LNCaP clone FGC (cell line): ENCODE measurements at places on chromosomes 1 and 21.

DNA sequence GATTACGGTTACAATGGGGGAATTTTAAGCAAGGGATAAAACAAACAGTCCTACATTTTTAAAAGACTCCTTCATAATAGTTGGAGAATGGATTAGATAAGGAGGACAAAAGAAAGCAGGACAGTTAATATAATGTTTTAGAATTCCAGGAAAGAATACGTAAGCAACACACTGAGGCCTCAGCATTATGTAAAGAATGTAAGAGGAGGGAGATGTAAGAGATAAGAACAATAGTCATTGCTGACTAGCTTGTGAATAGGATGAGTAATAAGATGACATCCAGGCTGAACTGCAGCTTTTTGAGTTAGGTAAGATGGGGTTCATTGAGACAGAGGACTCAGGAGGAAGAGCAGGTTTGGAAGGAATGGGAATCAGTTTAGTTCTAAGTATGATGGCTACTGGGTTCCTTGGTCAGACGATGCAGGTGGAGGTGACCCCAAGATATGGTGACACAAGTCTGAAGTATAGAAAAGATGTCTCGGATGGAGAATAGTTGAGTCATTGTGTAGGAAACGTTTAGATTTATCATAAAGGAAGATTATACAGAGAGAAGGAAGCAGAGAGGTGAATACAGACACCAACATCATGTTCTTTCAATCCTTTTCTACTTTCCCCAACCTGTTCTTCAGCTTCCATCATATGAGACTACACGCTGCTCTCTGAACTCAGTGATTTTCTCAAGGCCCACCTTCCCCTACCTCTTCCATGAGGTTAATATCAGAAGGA is 372.8 kb downstream of the PTBP2 start:
- DNase-seq = no peak

DNA sequence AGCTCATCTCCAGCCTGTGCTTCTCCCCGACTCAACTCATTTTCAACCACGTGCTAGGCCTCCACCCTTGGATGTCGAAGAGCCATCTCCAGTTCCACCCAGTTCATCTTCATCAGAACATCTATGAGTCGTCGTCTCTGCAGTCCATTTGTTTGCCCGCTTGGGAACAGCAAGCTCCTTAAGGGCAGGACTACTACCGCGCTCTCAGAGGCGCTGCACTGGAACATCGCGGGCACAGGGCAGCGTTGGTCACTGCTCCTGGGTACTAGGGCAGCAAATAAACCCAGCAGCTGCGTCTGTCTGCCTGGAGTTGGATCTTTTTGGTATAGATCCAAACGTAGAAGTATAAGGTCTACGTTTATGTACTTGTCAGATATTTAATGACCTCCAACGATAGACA is 478 bp upstream of the PRDM2 start:
- DNase-seq = no peak

- no peak for DNase-seq
Measured at GRCh38 chr21:43814215-43815106, 25.1 kb downstream of the RRP1 start.

- DNase-seq = no peak
Measured at GRCh38 chr1:219587801-219588561, 24.9 kb downstream of the ZC3H11B start.

- DNase-seq = no peak
Measured at GRCh38 chr21:14995695-14996490, 68.9 kb downstream of the NRIP1 start.

- DNase-seq = no peak
Measured at GRCh38 chr1:66628926-66629325, 95.0 kb downstream of the SGIP1 start.

DNA sequence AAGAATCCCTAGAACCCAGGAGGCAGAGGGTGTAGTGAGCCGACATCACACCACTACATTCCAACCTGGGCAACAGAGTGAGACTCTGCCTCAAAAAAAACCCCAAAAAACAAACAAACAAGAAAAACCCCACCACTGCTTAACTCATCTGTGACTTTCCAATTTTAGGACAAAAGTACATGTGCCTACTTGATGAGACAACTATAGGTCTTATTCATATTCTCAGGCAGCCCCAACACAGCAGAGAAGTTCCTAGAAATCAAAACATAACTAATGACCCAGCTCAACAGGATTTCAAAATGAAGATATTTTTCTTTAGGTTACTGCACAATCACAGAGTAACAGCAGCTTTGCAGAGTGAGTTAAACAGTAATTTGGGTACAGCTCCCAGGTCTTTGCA is 26.4 kb downstream of the TIAM1 start:
- no peak for DNase-seq

DNA sequence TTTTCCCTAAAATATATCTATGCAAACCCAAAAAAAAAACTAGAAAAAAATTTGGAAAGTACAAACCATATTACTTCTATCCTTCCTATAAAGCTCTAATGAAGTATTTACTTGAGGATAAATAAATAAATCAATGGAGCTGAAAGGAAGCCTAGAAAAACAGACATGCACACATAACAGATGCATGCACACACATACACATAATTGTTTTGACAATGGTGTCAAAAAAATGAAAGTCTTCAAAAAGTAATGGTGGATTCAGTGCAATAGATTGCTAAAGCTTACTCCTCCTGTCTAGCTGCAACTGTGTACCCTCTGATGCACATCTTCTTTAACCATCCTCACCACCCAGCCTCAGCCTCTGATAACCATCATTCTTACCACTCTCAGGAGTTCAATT is 521.9 kb upstream of the RGS18 start:
- peak; percentile 14 for DNase-seq

- DNase-seq = no peak
Measured at GRCh38 chr1:91790392-91790791, 95.6 kb downstream of the TGFBR3 start.

- DNase-seq = no peak
Measured at GRCh38 chr1:150530491-150531159, 15.1 kb downstream of the FALEC start.

DNA sequence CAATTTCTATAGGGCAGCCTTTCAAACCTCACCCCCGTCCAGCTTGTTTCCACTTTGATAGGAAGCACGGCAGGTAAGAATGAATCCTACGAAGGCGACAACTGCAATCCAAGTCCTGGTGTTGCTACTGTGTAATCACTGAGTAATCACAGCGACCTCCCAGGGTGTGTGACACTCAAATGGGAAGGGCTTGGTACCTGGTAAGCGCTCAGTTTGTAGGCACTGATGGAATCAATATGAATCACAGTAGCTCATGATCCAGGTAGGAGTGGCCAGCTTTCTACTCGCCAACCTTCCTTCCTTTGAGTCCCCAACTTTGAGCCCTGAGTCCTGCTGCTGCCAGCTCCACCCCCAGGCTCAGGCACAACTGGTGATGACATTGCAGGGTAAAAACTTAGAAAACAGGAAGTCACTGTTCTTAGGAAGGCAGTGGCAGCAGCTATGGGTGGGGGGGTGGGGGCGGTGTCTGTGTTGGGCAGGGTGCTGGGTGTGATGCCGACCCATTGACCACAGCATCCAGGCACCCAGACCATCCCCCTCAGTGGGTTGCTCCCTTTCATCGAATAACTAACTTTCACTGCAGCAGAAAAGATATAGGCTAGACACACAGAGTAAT is 70.7 kb downstream of the CD247 start:
- no peak for DNase-seq

DNA sequence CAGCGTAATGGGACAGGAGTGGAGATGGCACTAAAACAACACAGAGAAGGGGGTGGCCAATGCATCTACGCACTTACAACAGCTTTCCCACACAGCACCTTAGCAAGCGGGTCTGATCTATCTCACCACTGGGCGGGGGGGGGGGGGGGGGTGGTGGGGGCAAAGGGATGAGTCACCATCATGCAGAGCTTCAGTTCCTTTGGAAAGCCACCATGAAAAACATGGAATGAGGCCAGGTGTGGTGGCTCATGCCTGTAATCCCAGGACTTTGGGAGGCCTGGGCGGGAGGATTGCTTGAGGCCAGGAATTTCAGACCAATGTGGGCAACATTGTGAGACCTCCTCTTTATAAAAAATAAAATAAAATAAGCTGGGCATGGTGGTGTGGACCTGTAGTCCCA is 47.2 kb downstream of the KLHDC7A start:
- DNase-seq = no peak

DNA sequence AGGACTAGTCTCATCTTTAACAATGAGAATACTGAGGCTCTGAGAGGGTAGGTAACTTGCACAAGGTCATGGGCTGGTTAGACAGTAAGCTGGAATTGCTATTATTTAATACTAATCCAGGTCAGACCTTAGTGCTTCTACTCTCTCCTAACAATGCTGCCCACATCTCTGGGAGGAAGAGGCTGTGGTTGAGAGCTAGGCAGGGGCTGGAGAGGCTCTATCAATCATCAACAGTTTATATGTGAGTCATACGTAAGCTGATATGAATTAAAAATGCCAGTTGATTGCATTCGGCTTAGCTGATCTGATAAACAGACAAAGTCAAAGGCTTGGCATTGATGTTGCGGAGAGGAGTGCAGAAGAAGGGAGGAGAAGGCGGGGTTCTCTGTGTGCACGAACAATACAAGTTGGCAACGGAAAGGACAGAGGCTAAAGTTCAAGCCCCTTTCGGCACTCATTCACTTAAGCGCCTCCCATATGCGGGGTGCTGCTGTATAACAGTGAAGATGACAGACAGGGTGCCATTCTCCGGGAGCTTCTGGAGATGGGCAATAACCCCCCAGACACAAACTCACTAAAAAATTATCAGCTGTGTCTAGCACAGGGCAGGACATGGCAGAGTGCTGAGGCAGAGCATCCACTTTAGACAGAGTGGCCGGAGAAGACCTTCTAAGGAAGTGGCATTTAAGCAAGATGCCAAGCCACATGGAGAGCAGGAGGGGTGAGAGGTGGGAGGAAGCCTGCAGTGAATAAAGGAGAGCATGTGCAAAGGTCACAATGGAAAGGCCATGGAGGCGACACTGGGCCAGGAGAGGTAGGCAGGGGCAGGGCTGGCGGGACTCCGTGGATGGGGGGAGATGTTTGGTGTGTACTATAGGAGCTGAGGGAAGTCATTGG is 195.2 kb downstream of the ZSCAN20 start:
- DNase-seq = no peak

- no peak for DNase-seq
Measured at GRCh38 chr1:21778405-21778727, 4.6 kb downstream of the USP48 start.

DNA sequence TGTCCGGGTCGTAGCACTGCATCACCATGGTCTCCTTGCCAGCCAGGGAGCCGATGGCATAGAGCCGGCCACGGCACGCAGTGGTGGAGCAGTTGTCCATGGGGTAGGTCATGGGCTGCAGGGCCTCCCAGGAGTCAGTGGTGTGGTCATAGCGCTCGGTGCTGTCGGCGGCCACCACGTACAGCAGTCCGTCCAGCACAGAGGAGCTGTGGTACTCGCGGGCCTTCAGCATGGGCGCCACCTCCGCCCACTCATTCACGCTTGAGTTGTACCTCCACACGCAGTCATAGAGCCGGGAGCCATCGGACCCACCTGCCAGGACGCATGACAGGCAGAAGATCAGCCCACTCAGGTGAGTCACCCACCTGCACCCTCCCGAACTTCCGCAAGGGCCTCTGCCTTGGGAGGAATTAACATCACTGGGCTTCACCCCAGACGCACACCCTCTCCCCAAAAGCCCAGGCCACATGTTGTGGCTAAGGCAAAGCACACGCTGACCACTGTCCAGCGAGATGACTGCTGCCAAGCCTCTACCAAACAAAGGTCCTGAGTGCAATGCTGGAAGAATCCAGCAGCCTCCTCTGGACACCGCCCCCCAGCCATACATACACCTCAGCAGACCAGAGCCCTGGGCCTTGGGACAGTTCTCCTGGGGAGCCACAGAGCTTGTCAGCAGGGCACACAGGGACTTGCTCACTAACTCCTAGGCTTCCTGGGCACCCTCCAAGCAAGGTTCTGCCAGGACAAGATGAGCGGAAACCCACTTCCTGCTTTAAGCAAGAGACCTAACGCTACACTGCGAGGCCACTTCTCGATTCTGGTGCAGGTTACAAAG is 3.3 kb downstream of the KLHL21 start:
- DNase-seq = no peak

- DNase-seq = no peak
Measured at GRCh38 chr1:8142955-8143629, 117.0 kb upstream of the ERRFI1 start.

DNA sequence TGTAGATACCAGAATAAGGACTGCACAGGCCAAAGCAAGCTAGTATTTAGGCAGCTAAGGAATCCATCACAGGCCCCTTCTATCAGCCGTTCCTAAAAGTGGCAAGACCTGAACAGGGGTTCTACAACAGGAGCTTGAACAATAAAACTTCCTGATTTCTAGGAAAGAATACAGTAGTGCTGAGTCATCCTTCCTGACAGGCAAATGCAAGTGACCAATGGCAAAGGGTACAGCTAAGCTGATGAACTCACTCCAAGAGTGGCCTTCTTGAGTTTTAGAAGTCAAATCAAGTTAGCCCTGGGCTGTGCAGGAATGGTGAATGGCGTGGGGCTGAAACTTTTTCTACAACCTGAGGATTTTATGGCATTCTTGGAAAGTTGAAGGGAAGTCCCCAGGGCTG is 112.9 kb downstream of the GREM2 start:
- DNase-seq = no peak

GRCh38 chr1:90114521-90115141 is 119.7 kb downstream of the ZNF326 start:
- peak; percentile 13 for DNase-seq

GRCh38 chr1:152517237-152517811 is 3.0 kb downstream of the CRCT1 start:
- DNase-seq = no peak

- no peak for DNase-seq
Measured at GRCh38 chr21:16536643-16537434, 807.1 kb downstream of the USP25 start.

DNA sequence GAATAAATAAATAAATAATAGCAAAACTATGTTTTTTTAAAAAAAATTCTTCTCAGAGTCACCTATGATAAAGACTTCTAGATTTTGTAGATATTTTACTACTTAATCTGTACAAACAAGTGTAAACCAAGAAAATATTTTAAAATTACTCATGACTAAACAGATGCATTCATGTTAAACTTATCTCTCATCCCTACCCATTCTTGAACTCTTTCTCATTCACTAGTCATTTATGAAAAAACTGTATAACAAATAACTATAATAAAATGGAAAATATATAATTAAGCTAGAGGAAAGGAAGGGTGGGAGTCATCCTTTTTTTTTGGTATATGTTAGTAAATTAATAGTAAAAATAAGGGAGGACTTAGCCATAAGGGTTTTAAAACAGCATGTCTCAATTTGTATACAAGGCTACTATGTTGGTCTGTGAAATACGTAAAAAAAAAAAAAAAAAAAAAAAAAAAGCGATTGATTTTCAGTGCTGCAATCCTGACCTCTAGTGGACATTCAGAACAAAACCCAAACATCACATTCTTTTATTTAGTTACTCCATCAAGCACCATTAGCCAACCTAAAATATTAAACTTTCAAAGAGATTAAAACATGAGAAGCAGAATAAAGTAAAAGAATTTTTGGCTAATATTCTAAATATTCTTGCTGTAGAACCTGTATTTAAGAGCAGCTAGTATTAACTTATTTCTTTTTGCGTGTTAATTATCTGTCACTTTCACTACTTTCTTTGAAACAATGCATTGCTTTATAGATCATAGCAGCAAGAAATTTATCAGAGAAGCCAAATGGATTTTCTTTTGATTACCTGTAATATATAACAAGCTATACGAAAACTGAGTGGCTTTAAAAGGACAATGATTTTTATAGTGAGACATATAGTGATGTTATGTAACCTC is 255.8 kb upstream of the CACYBP start:
- DNase-seq = peak; percentile 17
